Kidney epithelial cell (primary cell): ENCODE measurements at places on chromosomes 4 and X.
A peak's percentile ranks its signal among the peaks of the same experiment; 100 is the strongest.

- no peak for DNase-seq
These were observed 28.0 kb downstream of the PALLD start for GRCh38 chr4:168524897-168525296.

DNA sequence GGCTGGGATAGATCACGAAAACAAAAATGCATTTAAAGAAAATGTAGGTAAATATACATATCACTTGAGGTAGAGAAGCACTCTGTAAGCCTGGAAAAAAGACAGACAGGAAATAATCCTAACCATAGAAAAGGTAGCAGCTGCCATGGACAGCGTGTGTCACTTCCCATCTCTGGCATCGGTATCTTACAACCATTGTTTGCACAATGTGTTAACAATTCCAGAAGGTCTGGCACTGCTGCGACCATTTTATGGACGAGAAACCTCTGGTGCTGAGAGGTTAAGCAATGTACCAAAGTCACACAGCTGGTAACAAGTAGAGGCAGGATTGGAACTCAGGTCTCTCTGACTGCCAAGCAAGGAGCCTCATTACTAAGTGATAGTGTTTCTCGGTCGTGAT, 1.7 kb upstream of the MTNR1A start:
- no peak for DNase-seq

GRCh38 chr4:100190643-100191600, 654 bp upstream of the DDIT4L start:
- no peak for DNase-seq

GRCh38 chr4:84051639-84052038, 447.5 kb downstream of the NKX6-1 start:
- no peak for DNase-seq

- no peak for DNase-seq
These were observed 98.0 kb downstream of the AWAT2 start for GRCh38 chrX:69951753-69952152.

- DNase-seq, result peak; percentile 63
These were observed 37.0 kb downstream of the NAT8L start for GRCh38 chr4:2096073-2096609.

DNA sequence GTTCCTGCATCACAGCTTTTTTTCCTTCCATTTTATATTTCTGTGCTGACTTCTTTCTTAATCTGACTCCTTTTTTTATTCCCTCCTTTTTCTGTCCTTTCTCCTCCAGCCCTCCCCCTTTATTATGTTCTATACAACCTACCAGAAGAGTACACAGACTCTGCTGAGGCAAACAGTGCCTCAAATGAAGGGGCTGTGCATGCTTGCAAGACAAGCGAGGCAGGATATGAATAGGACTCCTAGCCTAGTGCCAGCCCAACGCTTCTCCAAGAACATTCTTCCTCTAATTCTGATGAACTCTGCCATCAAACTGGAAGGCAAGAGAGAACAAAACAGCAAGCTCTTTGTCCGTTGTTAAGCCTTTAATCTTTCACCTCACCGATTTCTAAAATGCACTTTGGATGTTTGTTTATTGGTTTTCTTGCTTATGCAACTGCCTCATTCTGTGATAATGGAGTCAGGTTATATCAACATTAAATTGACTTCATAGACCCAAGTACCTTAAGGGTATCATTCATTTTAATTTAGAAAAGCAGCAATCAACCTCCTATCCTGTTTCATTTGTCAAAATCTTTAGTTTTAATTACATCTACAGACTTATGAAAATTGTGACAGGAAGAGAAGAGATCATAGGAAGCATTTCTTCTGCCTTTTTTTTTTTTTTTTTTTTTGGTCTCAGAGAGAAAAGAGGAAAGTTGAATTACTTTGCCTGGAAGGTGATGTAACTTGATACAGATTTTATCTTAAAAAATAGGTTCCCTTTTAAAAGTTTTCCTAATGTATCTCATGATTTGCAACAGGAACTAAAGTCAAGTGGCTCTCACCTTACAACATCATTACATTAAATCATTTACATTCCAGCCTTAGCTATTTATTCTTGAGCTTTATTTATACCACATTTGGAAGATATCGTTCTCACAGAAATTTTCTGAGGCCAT, 284.7 kb upstream of the FTHL17 start:
- no peak for DNase-seq

- DNase-seq, result no peak
These were observed 148.4 kb downstream of the AR start for GRCh38 chrX:67692246-67692645.

- no peak for DNase-seq
These were observed 184.1 kb upstream of the HHIP start for GRCh38 chr4:144461906-144462305.

DNA sequence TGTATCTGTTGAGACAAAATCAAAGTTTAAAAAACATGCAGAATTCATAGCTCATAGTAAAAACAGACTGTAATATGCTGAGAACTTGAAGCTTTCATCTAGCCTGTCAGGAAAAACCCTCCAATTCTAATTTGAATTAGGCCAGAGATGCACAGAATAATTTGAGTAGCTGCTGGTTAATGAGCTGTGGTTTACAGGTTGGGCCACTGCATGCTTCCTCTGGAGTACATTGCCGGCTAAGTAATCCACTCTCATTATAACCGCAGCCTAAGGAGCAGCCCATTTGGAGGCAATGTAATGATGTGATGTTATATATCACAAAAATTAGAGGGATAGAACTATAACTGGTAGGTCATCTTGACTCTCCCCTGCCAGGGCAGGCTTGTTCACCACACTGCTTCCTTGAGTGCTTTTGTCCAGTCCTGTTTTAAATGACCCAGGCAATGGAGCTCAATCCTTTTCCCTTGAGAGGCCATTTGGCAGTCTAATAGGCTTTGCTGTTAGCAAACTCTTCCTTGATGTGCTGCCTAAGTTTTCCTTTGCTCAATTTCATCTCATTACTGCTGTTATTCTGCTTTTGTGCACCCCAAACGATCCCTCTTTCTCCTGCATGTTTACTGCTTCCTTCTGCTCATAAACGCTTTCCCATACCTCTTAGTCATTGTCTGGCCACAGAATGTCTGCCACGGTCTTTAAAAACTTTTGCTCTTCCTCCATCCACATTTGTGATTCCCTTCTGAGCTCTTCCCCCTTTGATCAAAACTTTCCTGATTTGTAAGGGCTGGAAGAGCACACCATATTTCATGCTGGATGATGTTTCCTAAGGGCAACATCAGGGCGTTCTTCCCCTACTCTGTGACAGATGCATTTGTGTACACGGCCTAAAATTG, 230.9 kb downstream of the C4orf33 start:
- no peak for DNase-seq

DNA sequence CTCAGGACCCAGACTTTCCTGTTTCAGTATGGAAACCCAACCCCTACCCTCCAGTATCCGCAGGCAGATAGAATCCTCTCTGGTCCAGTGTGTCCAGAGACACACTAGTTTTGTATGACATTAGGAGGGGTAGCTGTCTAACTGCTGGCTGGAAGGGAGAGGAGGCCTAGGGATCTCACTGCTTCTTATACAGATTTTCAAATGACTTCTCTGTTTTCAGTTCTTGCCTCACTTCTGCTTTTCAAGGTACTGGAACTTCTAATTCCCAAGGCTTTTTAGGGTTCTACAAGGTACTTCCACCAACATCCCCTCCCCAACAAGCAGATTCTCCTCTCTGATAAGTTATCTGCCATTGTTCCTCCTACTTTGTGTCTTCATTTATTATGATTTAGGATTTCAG, 6.1 kb downstream of the SGCB start:
- no peak for DNase-seq

- no peak for DNase-seq
These were observed 71.9 kb downstream of the NAA11 start for GRCh38 chr4:79253924-79254323.

GRCh38 chr4:13386405-13387107, 97.6 kb downstream of the RAB28 start:
- no peak for DNase-seq

DNA sequence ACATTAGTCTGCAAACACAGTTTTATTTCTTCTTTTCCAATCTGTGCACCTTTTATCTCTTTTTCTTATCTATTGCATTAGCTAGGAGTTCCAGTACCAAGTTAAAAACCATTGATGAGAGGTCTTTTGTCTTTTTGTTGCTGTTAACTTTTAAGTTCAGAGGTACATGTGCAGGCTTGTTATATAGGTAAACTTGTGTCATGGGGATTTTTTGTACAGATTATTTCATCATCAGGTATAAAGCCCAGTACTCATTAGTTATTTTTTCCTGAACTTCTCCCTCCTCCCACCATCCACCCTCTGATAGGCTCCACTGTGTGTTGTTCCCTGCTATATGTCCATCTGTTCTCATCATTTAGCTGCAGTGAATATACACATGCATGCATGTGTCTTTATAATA, 349.9 kb downstream of the PDHA2 start:
- DNase-seq, result no peak

- DNase-seq, result no peak
These were observed 79.9 kb downstream of the ZFX start for GRCh38 chrX:24229400-24229879.

- DNase-seq, result peak; percentile 83
These were observed 129.6 kb downstream of the ZNF330 start for GRCh38 chr4:141350122-141350905.
